Dermis blood vessel endothelial cell (primary cell): ENCODE measurements at places on chromosomes 5 and 9.

GRCh38 chr9:106146066-106146840, 451.9 kb downstream of the TMEM38B start:
- DNase-seq = no peak

DNA sequence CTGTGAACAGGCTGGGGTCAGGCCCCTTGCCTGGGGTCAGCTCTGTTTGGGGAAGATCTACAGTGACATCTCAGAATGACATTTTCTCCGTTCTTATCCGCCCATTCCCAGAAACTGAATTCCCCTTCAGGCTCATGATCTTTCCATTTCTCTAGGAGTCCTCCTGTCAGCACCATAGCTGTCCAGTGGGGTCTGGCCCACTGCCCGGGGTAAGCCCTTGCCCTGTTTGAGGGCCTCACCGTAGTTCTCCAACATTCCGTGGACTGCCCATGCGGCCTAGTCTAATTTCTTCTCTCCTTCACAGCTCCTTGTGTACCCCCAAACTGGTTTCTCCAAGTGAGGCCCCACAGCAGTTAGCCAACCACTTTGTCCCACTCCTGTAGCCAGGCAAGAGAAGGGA, 68.4 kb downstream of the ENTREP1 start:
- no peak for DNase-seq

GRCh38 chr9:79868567-79869189, 296.9 kb downstream of the TLE4 start:
- DNase-seq = no peak

DNA sequence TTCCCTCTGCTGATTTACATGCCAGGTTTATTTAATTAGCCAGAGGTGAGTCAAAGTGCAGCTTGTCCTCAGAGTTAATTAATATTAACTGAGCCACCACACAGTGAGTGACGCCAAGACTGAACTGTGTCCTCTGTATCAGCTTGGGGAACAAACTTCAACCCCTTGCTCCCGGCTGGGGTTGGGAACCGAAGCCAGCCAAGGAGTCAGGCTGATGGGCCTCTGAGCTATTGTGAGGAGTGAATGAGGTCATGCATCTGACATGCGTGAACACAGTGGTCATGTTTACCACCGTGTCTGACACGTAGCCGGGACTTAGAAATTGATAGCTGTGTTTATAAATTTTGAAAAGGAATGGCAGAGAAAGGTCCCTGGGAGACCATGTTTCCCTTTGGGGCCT, 17.1 kb downstream of the IGIP start:
- no peak for DNase-seq

DNA sequence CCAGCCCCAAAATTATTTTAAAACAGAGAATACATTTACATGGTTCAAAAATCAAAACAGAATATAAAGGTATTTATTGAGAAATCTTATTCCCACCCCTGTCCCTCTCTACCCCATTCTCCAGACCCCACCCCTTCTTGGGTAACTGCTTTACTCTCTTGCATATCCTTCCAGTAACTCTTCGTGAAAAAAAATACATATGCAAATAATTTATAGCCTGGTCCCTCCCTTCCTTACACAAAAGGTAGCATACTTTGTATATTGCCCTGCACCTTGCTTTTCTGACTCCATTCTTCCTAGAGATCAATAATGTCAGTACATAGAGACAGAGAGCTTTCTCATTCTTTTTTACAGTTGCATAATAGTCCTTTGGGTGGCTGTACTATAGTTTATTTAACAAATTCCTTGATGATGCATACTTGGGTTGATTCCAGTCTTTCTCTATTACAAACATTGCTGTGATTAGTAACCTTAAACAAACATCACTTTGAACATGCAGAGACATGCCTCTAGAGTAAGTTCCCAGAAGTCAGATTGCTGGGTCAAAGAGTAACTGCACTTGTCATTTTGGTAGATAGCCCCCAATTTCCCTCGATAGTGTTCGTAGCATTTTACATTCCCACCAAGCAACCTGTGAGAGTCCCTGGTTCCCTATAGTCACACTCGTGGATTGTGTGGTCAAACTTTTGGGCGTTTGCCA, 47.9 kb downstream of the STOM start:
- peak; percentile 85 for DNase-seq

GRCh38 chr9:73138516-73138915, 13.1 kb upstream of the ANXA1 start:
- no peak for DNase-seq

DNA sequence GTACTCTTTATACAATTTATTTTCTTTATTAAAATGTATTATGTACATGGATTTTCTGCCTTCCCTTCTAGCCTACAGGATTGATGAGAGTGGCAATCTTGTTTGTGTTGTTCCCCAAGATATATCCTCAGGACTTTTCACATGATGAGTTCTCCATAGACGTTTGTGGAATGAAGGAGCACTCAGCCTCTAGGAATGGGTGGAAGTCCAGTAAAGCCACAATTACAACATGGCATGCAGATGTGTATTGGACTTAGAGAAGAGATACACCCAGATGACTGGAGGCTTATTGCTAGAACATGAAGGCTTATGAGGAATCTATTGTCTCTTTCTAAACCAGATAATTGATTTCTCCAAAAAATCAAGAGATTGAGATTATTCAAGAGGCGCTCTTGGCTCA, 8.2 kb upstream of the DOCK2 start:
- DNase-seq = no peak

GRCh38 chr5:156647034-156647451, 203.1 kb upstream of the PPP1R2B start:
- no peak for DNase-seq
